NCI-H1417 (cell line): ENCODE measurements at places on chromosomes 3 and 15.

DNA sequence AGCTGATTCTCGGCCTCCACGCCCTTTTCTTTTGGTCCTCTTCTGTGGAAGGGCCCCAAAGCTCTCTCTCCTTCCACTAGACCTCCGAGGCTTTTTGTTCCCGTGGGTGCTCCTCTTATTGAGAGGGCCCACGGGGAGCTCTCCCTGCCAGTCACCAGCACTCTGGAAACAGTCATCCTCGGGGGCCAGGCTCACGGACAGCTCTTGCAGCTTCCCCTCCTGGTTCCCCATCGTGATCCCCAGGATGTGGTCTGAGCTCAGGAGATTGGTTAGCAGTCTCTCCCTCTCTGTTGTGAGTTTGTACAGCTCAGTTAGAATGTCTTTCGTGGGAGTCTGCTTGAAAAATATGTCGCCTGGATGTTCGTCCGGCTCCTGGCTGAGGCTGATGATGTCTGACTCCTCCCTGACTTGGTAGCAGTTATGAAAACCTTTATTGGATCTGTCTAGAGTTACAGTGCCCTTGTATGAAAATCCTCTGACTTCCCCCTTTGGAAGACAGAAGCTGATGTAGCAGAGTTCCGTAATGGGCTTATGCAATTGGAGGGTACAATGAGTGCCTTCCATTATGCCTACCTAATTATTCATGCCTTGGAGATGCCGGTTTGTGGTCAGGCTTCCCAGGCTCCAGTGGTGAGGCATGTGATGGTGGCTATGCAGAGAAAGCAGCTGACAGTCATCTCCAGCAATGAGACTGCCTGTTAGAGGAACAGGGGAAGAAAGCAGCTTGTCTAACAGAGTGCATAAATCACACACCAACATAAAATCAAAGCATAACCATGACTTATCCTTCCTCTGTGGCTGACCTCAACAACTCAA lies 40.0 kb downstream of the FMN1 start:
- no peak for DNase-seq

GRCh38 chr3:107347751-107348150 lies 29.5 kb upstream of the CCDC54 start:
- DNase-seq: no peak

DNA sequence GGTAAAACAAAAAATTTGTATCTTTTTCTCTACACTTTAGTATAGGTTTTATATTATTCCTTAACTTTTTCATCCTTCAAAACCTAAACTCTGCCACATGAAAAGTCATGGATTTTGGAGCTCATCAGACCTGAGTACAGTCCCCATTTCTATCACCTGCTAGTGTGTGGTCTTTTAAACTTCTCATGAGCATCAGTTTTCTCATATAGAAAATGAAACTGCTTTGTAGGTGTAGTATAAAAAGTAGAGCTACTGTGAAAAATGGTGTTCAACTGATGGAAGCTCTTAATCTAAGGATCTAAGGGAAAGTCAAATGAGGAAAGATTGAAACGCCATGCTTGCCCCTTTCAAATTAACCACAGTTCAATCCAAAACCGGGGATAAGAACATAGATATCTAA lies 686.5 kb downstream of the MECOM start:
- DNase-seq: no peak

DNA sequence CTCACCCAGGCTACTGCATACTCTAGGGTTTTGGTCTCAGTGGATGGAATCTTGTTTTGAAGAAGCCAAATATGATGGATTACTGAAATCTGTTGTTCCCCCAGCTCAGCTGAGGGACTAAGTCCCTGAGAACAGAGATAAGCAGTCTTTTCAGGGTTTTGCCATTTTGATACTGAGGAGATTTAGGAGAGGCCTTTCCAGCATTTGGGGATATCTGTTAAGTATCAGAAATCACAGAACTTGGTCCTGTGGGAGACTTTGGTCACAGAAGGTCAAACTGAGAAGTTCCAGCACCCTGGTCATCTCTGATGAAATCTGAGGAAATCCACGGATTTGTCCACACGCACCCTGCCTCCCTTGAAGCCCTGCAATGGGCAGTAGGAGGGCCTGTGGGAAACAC lies 181.0 kb upstream of the GADL1 start:
- DNase-seq: no peak

DNA sequence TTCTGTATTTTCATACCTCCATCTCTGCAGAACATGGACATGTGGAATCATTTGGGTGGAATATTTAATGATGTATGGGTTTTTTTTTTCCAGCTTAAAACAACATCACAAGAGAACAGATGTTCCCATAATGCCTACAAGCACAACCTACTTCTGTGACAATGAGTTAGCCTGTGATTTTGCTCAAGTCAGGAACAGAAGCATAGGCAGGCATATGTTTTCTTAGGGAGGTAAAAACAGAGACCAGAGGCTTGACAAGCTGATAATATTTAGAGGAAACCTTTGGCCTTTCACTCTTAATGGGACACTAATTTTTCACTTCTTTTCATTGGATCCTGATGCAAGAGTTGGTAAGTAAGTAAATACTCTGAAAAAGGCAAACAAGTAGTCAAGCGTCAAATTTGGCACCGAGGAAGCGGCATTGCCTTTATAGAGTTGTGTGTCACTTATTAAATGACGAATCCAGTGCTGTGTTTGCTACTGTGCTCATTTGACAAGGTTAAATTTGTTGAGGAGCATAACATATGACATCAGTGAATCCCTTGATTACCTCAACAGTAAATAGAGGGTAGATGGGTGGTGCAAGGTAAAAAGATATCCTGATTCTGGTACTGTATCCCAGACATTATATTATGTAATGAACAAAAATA lies 66.7 kb upstream of the RBMS3 start:
- no peak for DNase-seq

GRCh38 chr3:73581134-73581846 lies 43.5 kb downstream of the PDZRN3 start:
- no peak for DNase-seq

- no peak for DNase-seq
Measured at GRCh38 chr3:118292841-118293240, 741.8 kb downstream of the IGSF11 start.
